GM23248 (cell line): ENCODE measurements at places on chromosomes 2 and 18. TPM values are rescaled to one million over a fixed set of nuclear protein-coding genes. Genes with fewer than 3 reads are reported as not detected.
A peak's percentile ranks its signal among the peaks of the same experiment; 100 is the strongest.

The CCDC85A gene
- polyA plus RNA-seq: 1.6 TPM in 2 replicates

The COLEC11 gene
- polyA plus RNA-seq: not detected in 2 replicates

The PKDCC gene
- polyA plus RNA-seq: 0.95 and 1.2 TPM in 2 replicates

The GAL3ST2 gene
- not detected in 2 replicates for polyA plus RNA-seq

The IL1RL2 gene
- polyA plus RNA-seq: 1.2 and 2.0 TPM in 2 replicates

The SDC1 gene
- 24.5 and 25.6 TPM in 2 replicates for polyA plus RNA-seq

The HOXD8 gene
- polyA plus RNA-seq: 18.0 and 19.7 TPM in 2 replicates

The CDH19 gene
- polyA plus RNA-seq: not detected in 2 replicates

The CGREF1 gene
- 17.2 and 17.8 TPM in 2 replicates for polyA plus RNA-seq

The GALR1 gene
- polyA plus RNA-seq: not detected in 2 replicates

The NYAP2 gene
- not detected in 2 replicates for polyA plus RNA-seq

GRCh38 chr2:23900541-23901322 is 26.2 kb downstream of the ATAD2B start:
- peak; percentile 91 for DNase-seq

- DNase-seq: peak; percentile 87
These were observed 5.5 kb downstream of the NHEJ1 start for GRCh38 chr2:219155054-219155644.

- DNase-seq: no peak
These were observed 46.9 kb upstream of the SPATS2L start for GRCh38 chr2:200259577-200259957.

GRCh38 chr2:104050656-104051242 is 803.2 kb upstream of the POU3F3 start:
- peak; percentile 1 for DNase-seq

GRCh38 chr2:177897278-177897677 is 175.3 kb downstream of the PDE11A start:
- no peak for DNase-seq

- no peak for DNase-seq
These were observed 23.4 kb downstream of the FEZ2 start for GRCh38 chr2:36574560-36574959.

- DNase-seq: no peak
These were observed 51.8 kb downstream of the KCNG2 start for GRCh38 chr18:79849328-79850207.

- DNase-seq: peak; percentile 19
These were observed 5.8 kb upstream of the ANTXR1 start for GRCh38 chr2:69007169-69007568.

GRCh38 chr18:58590254-58590653 is 38.6 kb downstream of the ALPK2 start:
- DNase-seq: peak; percentile 81

DNA sequence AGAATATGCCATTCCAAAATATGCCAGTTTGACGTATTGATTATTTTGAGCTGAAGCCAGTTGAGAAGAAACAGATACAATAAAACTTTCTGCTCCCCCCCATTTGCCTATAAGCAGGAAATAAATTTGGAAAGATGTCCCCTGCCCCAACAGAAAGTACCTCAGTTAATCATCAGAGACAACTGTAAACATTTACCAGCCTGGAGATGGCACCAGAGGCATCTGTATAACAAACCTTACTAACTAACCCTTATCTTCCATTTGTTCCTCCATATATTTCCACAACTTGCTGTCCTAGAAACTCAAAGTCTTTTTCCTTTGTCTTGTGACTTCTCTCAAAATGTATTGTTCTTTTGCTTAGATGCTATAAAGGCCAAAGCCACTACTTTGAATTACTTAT is 93.8 kb downstream of the AKAIN1 start:
- no peak for DNase-seq

DNA sequence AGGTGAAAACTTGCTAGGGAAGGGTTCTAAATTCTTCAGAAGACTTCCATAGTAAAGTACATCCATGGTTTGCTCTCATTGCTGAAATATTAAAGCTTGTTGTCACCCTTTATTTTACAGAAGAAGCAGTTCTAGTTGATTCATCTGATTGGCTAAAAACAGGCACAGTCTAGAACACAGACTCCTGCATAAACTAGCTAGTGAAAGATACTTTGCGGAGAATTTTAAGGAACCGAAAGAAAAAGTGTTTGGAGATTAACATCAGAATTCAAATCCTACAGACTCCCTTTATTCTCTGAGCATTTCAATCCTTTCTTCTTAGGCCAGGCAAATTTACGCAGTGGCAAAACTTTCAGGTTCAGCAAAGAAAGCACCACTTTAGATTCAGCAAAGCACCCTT is 1076.5 kb upstream of the ZEB2 start:
- no peak for DNase-seq

GRCh38 chr2:63051042-63051794 is 588 bp downstream of the OTX1 start:
- DNase-seq: no peak

DNA sequence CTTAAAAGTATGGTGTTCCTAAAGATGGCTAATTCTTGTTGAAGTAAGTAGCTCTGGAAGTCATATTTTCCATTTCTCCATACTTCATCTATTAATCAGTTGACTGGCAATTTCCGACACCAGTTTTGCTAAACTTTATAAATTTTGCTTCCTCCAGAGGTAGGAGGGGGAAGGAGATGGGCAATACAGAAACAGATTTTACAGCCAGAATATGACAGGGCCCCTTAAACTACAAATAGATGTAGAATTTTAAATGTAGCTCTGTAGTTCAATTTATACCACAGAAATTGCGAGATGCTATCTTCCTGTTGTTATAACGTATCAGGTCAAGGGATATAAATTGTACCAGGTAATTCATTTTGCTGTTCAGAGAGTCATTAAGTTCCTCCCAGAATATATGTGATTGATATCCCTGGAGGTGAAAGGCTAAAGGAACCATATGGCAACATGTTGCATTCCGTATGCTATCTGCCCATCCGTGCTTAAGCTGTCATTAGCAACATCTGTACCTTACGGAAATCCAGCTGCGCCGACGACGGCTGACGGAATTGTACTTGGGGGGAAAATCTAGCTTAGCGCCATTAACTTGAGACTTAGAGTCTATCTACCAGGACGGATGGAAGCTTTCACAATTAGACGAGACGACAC is 8.4 kb upstream of the NR4A2 start:
- DNase-seq: peak; percentile 65

- DNase-seq: no peak
These were observed 491.0 kb upstream of the KLHL29 start for GRCh38 chr2:22893761-22894517.

DNA sequence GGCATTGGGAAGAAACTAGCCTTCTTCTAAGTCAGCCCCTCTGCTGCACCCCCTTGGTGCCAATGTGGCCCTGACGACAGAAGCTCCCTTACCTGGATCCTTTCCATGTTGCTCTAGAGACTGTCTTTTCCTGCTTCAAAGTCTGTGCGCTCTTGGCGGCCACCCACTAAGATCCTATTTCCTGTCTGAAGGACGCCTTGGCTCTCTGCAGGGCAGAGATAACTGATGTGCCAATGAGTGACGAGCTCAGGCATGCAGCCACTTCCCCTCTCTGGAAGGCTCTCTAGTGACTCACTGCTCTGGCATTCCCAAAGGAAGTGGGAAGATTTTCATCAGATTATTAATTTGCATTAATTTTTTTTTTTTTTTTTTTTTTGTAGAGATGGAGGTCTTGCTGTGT is 273.5 kb downstream of the CDH20 start:
- DNase-seq: peak; percentile 94

DNA sequence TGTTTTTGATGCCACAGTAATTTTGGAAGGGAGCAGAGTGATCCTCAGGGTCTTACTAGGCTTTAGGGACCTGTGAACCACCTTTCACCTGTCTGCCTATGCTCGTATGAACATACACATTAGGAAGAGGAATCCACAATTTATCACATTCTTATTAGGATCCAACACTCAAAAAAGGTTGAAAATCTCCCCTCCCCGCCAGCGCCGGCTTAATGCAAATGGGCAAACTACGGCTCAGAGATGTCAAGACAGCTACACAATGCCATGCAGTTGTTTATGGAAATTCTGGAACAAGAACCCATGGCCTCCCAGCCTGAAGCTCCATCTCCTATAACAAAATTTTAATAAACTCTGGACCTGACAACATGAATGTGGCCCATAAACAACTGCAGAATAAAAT is 375.9 kb upstream of the ACVR2A start:
- no peak for DNase-seq

DNA sequence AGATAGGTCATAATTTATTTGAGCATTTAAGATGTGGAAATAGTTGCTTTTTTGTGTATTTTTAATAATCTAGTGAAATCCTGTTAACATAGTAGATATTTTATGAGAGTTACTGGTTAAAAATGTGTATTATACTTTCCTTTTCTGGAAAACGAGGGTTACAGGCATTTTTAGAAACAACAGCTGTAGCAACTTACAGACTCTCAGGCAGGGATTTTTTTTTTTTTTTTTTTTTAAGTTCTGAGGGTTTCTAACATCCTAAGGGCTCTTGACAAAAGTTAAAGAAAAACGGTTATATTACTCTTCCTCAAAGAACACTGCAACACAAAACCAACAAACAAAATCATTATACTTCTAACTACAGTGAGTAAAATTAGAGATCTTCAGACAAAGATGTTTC is 205.9 kb downstream of the ACKR3 start:
- no peak for DNase-seq

GRCh38 chr2:121662656-121663055 is 13.4 kb upstream of the CLASP1 start:
- no peak for DNase-seq

- no peak for DNase-seq
These were observed 304.0 kb downstream of the MYCN start for GRCh38 chr2:16244153-16244965.

GRCh38 chr18:28684746-28685355 is 507.9 kb upstream of the CDH2 start:
- DNase-seq: peak; percentile 75

- no peak for DNase-seq
These were observed 190.0 kb downstream of the ST6GAL2 start for GRCh38 chr2:106695919-106696318.

DNA sequence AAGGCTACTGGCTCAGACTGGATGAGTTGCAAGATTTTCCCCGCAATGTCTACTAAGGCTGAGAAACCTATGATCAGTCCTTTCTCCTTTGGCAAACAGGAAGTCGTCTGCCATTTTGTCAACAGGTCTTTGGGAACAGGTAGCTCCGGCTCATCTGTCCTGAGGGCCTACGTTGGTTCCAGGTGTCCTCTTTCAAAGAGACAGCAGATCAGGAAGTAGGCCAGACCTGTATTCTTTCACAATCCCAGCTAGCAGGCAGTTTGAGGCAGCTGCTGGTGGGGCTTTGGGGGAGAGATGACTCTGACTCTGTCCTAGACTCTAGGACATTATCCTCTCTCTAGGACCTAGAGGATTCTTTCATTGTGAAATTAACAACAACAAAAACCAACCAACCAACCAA is 98.6 kb downstream of the ACTR2 start:
- no peak for DNase-seq

- no peak for DNase-seq
These were observed 13.6 kb upstream of the TMEM185B start for GRCh38 chr2:120236791-120237190.

- DNase-seq: peak; percentile 53
These were observed 15.7 kb upstream of the ACVR2A start for GRCh38 chr2:147829106-147829505.

- DNase-seq: peak; percentile 75
These were observed 1140.4 kb downstream of the LRP1B start for GRCh38 chr2:140990416-140990815.

GRCh38 chr2:139465789-139466188 is 685.6 kb upstream of the NXPH2 start:
- no peak for DNase-seq

GRCh38 chr18:26286008-26286407 is 59.8 kb downstream of the TAF4B start:
- no peak for DNase-seq

DNA sequence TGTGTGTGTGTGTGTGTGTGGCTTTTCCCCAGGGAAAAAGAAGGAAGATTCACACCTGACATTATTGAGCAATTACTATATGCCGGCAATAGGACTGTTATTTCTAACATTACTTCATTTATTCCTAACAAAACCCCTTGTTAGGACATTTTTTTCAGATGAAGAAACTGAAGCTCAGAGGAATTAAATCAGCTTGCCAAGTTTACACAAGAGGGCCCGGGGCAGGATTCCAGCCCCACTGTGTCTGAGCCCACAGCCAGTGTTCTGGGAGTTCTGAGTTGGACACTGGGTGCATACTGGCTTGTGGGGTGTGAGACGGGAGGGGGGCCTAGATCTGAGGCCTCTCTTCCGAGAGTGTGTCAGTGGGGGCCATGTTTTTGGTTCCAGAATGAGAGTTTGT is 9.9 kb downstream of the TOGARAM2 start:
- DNase-seq: peak; percentile 69

GRCh38 chr2:6421888-6422287 is 443.8 kb downstream of the CMPK2 start:
- no peak for DNase-seq
